T-helper 22 cell (primary cell): ENCODE measurements at places on chromosomes 2 and 18.
A peak's percentile ranks its signal among the peaks of the same experiment; 100 is the strongest.

GRCh38 chr2:202950592-202950991 is 38.5 kb downstream of the CARF start:
- no peak for DNase-seq

DNA sequence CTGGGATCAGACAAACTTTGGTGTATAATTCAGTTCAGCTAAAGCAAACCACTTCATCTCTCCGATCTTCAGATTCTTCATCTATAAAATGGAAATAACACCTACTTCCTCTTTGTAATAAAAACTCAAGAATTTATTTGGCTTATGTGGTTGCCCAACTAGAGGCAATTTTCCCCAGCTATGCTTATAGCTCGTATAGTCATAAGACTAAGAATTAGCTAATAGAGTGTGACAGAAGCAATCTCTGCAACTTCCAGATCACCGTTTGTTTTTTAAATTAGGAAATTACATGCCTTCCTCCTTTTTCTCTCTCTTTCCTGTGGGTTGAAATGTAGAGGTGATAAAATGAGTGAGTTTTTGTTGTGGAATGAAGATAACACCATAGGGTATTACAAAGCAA is 35.3 kb upstream of the KCNF1 start:
- DNase-seq, result no peak

DNA sequence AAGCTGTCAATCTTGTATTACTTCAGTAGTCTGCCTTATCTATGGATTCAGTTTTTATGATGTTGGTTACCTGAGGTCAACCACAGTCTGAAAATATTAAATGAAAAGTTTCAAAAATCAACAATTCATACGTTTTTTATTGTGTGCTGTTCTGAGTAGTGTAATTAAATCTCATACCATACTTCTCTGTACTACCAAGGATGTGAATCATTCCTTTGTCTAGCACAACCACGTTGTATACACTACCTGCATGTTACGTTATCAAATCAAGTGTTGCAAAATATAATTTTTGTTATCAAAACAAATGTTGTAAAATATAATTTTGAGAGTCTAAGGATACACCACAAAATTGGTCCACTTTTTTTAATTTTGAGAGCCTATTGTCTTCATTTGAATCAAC is 590.2 kb upstream of the SETBP1 start:
- no peak for DNase-seq

DNA sequence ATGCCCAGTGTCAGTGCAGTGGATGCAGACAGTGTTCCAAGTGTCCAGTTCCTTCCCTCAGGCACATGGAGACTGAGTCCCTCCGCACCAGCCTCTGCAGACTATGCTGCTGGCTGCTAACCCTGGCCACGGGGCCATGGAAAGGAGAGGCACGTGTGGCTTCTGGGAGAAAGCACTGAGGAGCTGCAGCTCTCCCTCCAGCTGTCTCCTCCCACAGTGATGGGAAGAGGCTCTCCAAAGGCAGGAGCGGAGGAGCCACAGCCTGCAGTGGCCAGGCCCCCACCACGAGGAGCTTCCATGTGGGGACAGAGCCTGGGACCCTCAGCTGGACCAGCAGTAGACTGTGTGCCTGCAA is 141.1 kb downstream of the NDUFA10 start:
- DNase-seq, result no peak

DNA sequence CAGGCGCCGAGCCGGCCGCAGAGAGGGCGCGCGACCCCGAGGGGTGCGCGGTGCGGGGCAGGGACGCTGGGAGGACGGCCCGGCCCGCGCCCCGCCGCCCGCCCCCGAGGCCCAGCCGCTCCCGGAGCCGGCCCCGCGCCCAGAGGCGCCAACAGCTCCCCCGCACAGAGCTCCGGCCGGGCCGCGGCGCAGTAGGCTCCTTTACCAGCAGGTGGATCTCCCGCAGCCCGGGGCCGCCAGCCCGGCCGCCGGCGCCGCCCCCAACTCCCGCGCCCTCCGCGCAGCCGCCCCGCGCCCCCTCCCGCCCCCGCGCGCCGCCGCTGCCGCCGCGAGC is 258 bp downstream of the MGAT4A start:
- DNase-seq, result peak; percentile 64

DNA sequence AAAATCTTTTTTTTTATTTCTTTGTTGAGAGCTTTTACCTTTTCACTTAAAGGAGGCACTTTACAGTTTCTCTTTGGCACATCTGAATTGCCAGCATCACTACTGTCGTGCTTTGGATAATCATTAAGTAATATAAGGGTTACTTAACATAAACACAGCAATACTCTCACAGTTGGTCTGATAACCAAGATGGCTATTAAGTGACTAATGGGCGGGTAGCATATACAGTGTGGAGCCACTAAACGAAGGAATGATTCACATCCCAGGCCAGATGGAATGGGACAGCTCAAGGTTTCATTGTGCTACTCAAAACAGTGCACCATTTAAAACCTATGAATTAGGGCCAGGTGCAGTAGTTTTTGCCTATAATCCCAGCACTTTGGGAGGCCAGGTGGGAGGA is 28.1 kb downstream of the USP37 start:
- DNase-seq, result no peak

- no peak for DNase-seq
Observed at GRCh38 chr18:37161491-37161890, 332.6 kb downstream of the KIAA1328 start.

DNA sequence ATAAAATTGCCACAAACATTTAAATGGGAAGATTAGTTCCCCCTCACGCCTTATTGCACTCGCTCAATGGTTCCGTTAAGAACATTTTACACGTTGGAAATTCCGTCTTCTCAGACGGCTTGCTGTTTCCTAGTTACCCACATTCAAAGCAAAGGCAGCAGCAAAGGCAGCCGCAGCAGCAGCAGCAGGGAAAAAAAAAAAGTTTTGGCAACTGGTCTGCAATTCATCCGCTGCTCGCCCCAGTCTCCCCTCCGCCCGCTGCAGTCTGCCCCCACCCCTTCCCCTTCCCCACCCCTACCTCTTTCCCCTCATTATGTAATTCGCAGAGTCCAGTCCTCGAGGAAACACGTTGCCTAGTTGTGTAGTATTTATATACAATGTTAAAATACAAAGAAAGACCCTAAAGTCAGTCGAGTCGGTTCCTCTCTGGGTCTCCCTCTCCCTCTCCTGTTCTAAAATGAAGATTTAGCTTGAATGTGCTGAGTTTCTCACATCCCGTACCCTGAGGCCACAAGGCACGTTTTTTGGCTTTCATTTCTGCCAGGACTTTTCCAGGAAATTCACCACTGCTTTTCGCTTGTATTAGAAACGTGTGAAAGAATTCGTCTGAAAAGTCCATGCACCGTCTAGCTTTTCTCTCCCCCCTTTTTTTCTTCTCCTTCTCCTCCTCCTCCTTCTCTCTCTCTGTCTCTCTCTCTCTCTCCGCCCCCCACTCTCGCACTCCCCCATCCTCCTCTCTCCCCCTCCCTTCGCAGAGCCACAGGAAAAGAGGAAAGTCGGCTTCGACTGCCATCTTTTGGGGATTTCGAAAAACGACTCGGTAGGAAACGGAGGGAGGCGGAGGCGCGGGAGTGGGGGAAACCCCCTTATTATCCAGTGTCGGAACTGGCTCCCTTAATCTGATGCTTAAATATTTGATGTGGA is 140.0 kb downstream of the MEIS1 start:
- DNase-seq, result no peak

DNA sequence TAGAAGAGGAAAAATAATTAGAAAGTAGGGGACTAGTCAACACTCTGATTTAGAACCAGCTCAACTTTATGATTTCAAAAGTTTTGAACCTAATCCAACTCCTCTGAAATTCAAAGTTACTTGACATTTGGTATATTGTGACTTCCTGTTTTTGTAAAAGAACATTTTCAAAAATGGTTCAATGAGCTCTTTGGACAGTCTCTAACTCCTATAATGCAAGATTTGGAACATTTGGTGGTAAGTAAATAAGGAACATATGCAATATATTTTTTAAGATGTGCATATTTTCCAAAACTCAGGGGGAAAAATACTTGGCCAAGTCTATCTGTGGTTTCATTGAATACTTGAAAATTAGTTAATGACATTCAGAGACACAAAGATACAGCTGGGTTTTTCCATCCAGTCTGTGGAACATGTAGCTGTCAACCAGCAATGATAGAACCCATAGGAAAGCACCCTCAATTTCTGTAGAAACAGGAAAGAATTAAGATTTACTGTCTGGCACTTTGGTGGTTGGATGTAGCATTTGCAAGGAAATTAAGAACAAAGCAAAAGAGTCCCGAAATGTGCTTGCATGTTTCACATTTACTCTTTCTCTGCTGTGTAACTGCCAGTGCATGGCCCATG is 17.0 kb upstream of the ANKRD44 start:
- no peak for DNase-seq

DNA sequence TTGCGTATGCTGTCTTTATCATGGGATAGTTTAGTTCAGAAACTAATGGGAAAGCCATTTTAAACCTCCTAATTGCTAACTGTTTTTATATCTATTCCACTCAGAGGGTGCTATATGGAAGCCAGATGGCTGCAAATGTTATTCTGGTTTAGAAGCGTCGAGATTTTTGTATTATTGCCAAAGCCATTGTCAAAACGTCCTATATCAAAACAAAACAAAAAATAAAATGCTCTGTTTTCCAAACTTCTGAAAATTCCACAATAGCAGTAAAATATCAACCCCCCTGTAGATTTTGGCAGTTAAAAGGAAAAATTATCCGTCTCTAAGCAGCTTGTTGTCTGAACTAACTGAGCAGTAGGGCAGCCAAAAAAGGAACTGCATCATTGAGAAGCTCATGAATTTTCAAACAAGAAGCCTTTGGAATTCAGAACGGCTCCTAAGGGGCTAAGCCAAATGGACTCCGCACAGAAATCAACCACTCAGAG is 195.4 kb upstream of the CWC22 start:
- no peak for DNase-seq

DNA sequence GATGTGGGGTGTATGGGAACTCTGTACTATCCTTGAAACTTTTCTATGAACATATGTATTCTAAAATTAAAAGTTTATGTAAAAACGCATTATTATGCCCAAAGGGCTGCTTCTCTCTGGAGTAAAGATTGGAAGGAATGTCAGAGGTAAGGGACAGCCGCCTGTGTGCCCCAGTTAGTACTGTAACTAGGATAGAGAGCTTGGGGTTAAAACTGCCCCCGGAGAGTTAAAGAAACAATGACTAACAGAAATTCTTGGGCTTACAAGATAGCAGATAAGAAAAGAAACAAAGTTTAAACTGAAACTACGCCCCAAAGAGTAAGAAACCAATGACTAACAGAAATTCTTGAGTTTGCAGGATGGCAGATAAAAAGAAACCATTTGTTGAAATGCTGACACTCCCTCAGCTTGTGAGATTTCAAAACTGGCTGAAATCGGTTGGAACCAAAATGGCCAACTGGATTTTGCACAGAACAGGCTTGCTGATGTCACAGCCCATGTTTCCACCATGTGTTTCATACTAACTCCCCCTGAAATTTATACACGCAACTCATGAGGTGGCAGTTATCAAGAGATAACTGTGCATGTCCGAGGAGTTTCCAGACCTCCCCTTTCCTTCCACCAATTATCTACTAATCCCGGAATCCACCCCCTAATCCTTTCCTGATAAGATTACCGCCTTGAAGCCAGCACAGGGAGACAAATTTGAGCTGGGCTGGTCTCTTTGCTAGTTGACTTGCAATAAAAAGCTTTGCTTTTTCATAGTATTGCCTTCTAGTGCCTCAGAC is 8.7 kb upstream of the TXNDC2 start:
- DNase-seq, result no peak

GRCh38 chr18:70489986-70490933 is 201.4 kb downstream of the SOCS6 start:
- no peak for DNase-seq

GRCh38 chr2:63553049-63553448 is 35.2 kb downstream of the WDPCP start:
- no peak for DNase-seq

DNA sequence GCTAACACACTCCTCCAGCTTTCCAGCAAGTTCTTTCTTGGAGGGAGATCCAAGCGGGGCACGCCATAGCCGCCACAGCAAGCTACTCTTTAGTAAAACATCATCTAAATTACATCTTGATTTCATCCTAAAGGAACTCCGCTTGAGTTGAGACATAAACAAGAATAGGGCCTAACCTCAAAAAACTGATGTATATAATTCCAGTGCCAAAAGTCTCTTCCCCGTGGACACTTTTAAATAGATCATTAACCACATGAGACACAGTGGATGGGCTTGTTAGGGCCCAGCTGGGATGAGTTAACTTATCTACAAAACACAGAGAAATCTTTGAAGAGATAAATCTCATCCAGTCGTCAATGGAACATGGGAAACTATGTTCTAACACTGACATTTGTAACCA is 20.8 kb upstream of the MLPH start:
- DNase-seq, result no peak

GRCh38 chr18:50734342-50734741 is 85.5 kb downstream of the MRO start:
- no peak for DNase-seq

- DNase-seq, result no peak
Observed at GRCh38 chr2:30612371-30612770, 165.3 kb downstream of the LCLAT1 start.

DNA sequence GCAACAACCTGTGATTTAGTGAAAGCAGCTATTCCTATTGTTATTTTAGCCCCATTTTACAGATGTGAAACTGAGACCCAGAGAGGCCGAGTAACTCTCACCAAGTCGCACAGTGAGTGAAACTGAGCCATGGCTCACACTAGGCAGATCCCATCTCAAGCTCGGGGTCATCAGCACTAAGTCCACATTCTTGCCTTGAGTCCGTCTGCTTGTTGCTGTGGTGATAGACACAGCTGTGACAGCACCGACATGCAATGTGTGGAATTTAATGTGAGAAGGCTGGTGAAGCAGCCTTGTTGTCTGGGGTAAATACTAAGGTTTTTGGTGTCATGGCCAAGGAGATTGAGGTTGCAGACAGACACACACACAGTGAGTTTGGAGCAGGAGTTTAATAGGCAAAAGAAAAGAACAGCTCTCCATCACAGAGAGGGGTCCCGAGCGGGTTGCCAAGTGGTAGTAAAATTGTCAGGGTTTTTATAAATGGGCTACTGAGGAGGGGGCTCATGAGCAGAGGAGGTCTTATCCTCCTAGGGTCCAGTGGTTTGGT is 40.2 kb upstream of the GMCL1 start:
- DNase-seq, result no peak

GRCh38 chr18:26827581-26827980 is 37.9 kb downstream of the AQP4 start:
- no peak for DNase-seq

- DNase-seq, result no peak
Observed at GRCh38 chr2:10963155-10963554, 51.4 kb downstream of the KCNF1 start.

GRCh38 chr2:217160978-217161973 is 301.4 kb upstream of the TNP1 start:
- no peak for DNase-seq

GRCh38 chr18:45589356-45590035 is 25.8 kb upstream of the SLC14A2 start:
- DNase-seq, result no peak

GRCh38 chr2:160228141-160228917 is 28.3 kb upstream of the ITGB6 start:
- DNase-seq, result no peak

GRCh38 chr2:54279385-54279784 is 23.4 kb upstream of the TSPYL6 start:
- DNase-seq, result no peak
